ENCODE measurements at places on chromosomes 5 and 9.

- DNase-seq, result no peak
Measured at GRCh38 chr5:43675357-43675756, 72.4 kb downstream of the NNT start.

DNA sequence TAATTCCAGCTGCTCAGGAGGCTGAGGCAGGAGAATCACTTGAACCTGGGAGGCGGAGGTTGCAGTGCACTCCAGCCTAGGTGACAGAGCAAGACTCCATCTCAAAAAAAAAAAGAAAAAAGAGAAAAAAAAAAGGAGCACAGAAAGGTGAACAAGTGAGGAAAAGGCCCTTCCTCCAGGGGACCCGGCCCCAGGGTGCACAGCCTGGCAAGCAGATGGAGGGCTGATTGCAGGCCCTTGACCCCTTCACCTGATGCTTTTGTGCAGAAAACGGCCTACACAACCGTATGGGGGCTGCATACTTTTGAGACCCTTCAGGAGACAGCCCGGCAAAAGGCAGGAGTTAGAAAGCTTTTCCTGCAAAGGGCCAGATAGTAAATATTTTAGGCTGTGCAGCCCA is 33.9 kb downstream of the HRH2 start:
- no peak for DNase-seq

GRCh38 chr5:122153230-122153629 is 23.9 kb downstream of the ZNF474 start:
- DNase-seq, result no peak

DNA sequence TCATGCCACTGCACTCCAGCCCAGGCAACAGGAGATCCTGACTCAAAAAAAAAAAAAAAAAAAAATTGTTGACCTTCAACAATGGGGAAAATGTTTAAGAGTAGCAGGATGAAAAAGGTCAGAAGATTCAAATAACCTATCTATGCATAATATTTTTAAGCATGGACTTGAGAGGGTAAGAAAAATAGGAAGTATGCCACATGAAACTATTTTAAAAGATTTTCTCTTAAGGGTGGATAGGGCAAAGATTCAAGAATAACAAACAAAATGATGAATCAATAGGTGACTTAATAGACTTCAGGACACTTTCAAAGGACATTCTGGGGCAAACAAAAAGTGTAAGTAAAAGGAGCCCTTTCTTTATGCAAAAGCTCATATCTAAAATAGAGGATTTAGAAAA is 3.2 kb downstream of the TEX48 start:
- no peak for DNase-seq

DNA sequence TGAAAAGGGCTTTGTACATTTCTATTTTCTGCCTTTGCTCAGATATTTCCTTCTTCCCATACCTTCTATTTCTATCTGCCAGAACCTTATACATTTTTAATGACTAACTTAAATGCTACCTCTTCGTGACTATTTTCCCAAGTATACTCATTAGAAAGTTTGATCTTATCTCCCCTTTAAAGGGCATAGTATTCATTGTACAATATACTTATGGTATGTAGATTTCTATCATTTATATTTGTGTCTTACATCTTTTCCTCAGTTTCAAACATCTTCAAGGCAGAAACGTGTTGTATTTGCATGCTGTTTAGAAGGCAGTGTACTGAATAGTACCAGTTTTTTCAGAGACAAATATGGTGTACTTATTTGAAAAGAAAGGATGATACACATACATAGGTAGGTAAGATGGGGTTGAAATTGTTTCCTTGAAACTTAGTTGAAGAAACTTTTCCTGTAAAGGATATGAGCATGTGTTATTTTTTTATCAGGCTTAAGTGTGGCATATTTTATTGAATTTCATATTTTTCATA is 518.1 kb upstream of the NUDT12 start:
- DNase-seq, result no peak

- DNase-seq, result no peak
Measured at GRCh38 chr9:115229496-115229895, 111.5 kb upstream of the TNC start.

DNA sequence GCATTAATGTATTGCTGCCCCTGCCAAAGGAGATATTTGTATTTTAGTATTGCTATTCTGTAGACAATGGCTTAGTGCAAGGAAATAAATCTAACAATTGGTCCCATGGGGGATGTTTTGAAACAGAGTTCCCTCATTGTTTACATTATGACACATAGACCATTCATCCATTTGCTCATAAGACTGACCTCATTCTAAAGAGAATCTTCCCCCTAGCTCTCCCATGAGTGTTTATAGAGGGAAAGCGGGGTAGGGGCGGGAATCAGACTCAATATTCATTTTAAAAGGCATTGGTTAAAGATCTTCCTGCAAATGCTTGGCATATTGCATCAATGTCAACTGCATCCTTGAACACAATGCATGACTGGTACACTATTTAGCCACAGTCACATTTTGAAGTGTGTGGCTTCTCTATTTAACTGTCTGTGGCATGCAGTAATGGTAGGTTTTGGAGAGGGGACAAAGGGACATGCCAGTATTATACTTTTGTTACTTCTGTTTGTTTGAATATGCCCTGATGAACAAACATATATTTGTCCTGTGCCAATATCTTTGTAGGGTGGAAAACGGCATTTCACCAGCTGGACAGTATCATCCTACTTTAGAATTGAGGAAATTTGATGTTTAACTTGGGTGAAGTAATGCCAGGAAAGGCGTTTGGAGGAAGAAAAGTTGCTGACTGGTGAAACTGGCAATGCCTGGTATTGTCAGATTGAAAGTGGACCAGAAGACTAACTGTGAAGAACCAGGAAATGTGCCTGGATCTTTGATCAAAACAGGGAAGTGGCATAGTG is 84.1 kb upstream of the MEGF10 start:
- no peak for DNase-seq

GRCh38 chr5:135025730-135026644 is 8.0 kb downstream of the PITX1 start:
- DNase-seq, result no peak

- DNase-seq, result no peak
Measured at GRCh38 chr9:130981002-130981755, 27.8 kb upstream of the LAMC3 start.

GRCh38 chr5:59466271-59466670 is 427.3 kb downstream of the PDE4D start:
- no peak for DNase-seq

GRCh38 chr5:78835176-78835575 is 149.9 kb downstream of the ARSB start:
- DNase-seq, result no peak

DNA sequence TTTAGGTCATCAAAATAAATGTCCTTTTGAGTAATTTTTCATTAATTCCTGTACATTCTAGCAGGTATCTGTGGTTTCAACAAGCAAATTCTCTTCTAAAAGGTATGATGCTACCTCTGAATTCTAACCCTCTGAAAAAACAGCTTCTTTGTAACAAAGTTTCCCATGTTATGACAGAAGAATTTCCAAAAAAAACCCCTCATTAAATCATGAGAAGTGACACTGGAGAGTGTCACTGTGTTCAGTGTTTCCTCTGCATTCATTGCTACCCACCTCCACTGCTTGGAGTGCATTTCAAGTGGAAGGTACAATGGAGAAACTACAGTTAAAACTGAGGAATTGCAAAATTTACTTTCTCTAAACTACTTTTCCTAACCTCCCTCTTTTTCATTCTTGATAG is 10.1 kb downstream of the CDKN2A start:
- no peak for DNase-seq

DNA sequence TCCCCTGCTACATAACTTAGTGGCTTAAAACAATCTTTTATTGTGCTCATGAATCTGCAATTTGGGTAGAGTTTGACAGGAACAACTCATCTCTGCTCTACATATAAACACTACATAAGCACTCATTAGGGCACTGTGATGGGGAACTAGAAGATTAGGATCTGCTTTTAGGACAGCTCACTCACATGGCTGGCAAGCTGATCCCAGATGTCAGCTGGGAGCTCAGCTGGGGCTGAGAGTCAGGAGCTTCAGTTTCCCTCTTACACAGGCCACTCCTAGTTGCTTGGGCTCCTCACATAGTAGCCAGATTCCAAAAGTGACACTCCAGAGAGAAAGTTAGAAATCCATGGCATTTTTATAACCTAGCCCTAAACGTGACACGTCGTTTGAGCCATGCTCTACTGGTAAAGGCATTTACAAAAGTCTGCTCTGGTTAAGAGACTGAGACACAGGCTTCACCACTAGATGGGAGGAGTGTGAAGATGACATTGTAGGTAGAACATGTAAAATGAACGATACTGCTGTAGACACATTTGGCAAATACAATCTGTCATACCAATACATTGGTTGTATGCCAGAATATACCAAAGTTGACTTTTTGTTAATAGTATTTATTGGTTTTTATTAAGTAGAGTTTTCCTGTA is 23.6 kb downstream of the SCAI start:
- no peak for DNase-seq

- DNase-seq, result no peak
Measured at GRCh38 chr5:36982146-36982545, 105.6 kb downstream of the NIPBL start.

DNA sequence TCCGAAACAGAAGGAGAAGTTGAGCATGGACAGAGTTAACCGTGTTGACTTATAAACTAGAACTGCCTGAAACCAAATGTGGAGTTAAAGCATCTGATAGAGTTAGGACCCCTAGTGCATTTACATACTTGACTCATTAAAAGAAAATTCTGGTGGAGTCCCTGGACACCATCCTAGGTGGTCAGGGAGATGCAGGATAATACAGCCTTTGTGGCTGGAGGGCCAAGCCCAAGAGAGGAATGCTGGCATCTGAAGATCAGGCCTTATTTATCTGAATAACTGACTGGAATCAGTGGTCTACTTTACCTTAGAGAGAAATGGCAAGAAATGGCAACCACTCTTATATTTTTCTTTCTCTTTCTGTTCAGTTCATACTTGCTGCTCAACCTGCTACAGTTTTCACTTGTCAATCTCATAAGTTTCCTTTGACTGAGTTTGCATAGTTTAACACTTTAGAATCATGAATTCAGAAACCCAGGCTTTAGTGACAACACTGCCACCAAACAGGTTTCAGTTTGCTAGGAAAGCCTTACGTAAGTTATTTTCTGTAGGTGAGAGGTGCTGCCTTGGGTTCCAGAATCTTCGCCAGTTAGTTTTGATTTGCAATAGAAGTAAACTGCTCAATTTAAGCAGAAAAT is 10.2 kb downstream of the CMYA5 start:
- DNase-seq, result no peak

GRCh38 chr5:3006526-3006925 is 255.0 kb upstream of the IRX2 start:
- no peak for DNase-seq

GRCh38 chr9:126902210-126902609 is 12.4 kb upstream of the RALGPS1 start:
- DNase-seq, result no peak

DNA sequence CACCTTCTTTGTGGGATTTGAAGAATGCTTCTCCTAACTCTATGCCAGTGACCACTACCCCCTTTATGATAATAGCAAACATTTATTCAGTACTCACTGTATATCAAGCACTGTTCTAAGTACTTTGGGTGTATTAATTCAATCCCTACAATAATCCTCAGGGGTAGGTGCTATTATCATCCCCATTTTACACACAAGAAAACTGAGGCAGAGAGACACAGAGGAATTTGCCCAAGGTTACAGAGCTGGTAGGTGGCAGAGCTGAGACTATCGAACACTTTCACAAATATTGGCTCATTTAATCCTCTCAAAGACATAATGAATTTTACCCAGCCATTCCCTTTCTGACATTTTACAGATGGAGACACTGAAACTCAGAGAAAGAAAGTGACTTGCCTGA is 9.8 kb upstream of the LARP1 start:
- DNase-seq, result no peak

DNA sequence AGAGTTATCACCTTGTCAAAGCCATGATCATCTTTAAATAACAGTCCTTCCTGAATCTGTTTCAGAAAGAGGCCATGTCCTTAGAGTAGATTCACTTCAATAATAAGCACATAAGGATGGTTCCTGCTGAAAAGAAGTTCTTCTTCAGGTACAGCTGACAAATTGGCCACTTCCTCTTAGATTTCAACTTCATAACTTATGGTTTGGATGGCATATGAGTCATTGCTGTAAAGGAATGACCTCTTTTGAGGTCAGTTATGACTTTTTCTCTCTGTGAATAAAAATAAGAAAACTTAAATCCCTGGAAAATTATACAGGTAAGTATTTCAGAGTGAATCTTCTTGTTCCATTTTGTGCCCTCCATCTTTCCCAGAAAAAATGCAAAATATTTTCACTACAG is 555.3 kb upstream of the ZNF462 start:
- DNase-seq, result no peak

GRCh38 chr9:123880420-123880819 is 49.5 kb downstream of the DENND1A start:
- no peak for DNase-seq

DNA sequence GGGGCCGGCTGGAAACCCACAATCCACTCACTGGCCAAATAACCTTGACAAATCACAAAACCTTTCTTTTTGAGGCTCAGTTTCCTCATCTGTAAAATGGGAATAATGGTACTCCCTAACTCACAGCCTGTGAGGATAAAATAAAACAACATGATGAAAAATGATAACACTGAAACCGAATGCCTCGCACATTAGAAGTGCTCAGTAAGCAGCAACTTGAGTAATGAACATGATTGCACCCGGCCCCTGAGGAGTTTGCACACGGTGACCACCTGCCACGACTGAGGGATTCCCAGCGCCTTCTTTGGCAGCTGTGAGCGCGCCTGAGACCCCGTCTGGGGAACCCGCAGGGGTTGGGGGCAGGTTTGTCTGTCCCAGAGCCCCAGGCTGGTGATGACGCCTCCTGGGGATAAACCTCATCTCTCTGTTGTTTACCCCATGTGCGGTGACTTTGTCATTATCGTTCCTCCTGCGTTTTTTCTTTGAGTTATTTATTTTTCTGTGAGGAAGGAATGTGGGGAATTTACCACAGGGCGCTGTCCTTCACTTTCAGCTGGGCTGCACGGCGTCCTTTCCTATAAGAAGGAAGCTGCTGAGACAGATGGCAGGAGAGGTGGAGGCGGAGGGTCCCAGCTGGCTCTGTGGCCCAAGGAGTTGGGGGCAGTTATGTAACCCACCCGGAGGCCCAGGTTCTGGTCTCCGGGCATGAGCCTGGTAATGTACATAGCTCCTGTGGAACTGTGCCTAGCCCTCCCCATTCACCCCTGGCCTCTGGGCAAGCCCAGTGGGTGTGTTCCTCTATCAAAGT is 3.0 kb upstream of the SYNPO start:
- DNase-seq, result no peak
